ENCODE measurements at places on chromosomes 2 and 18.

DNA sequence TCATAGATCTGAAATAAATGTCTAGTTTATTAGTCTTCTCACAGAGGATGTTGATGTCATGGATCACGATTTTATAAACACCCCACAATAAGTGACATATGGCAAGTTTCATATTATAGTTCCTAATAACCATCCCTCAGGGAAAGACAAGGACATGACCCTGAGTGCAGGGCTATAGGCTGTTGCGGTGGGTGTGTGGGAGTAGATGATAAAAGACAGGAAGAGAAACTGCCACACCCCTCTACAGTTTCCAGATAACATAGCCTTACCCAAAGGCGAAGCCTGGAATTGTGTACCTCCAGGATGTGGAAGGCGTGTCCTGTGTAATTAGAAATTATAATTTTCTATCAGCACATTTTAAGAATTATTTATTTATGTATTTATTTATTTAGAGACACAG, 2.4 kb upstream of the NEDD4L start:
- no peak for DNase-seq

GRCh38 chr18:45686891-45687611, 36.9 kb upstream of the SLC14A1 start:
- peak; percentile 19 for DNase-seq

DNA sequence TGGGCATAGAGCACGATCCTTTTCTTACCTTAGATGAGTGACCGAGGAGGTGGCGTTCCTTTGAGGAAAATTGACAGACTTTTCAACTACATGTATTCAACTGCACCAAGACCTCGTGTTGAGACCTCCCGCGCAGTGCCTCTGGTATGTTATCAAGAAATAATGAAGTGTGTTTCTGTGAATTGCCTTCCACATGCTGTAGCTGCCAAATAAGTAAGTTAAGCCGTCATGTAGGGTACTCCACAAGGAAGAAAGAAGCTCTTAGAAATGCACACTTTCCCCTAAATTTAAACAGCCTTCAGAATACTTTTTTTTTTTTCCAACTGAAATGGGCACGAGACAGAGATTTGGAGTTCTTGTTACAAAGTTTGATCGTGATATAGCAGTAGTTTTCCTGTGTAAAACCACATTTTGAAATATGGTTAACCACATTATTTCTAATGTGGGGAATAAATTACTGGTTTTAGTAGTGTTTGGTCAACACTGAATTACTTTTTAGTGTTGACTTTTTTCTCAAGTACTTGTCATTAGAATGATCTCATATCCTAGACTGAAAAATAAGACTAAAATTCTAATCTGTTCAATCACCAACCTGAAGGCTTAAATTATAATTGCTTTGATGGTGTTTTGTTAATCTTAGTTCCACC, 30.5 kb downstream of the PDK1 start:
- DNase-seq = no peak

DNA sequence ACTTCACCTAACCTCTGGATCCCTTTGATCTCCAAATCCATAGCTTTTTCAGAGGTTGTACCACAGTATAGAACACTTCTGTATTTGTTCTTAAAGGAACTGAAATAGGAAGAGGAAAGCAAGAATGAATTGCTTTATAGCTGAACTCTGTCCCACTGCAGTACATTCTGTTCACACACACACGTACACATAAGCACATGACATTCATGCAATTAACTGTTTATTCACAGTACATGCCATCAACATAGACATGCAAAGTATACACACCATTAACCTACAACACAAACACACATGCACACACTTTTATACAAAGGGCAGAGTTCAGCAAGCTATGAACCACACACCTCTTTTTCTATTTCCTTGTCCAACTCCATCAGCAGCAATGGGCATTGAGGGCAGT, 43.2 kb downstream of the MRPL33 start:
- DNase-seq = no peak

DNA sequence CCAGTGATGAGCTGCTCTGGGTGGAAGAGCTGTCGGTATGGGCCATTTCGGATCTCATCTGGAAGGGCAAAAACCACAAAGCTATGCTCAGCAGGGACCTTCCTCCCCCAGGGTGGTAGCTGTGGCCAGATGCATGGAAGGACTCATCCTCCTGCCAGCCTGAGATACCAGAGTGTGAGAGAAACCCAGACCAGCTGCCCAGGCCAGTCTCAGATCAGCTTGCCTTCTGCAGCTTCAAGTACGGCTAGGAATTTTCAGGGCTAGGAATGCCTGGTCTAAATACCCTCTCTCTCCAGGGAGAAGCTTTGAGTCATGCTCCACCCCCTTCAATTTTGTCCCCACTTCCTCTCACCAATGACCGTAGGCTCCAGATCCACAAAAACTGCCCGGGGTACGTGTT, 1.4 kb upstream of the TUBA4B start:
- DNase-seq = no peak

GRCh38 chr18:79851950-79852349, 54.2 kb downstream of the KCNG2 start:
- DNase-seq = no peak

DNA sequence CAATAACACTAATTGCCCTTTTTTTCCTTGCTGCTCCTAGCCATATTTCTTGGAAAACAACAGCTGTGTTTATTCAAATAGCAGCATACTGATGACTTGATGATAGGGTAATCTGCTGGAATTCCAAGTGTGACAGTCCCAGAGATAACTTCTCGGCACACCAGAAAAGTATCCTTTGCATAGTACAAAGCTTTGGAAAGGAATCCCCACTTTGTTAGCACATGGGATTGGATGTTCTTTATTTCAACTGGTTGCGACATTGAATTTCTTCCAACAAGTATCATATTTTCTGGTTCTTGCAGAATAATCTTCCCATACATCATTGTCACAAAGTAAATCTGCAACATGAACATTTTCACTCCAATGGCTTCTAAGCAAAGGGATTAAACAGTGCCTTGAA, 445.8 kb upstream of the ACVR2A start:
- DNase-seq = no peak

DNA sequence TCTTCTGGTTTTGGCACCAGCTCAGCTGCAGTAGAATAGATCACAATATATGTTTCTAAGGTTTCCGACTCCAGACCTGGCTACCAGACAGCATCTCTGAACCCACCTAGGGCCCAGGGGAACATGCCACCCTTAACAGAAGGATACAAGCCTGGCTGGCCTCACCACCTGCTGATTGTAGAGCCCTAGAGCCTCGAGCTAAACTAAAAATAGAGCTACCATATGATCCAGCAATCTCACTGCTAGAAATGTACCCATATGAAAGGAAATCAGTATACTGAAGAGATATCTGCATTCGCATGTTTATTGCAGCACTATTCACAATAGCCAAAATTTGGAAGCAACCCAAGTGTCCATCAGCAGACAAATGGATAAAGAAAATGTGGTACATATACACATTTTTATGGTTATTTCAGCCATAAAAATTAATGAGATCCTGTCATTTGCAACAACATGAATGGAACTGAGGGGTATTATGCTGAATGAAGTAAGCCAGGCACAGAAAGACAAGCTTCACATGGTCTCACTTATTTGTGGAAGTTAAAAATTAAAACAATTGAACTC, 242.4 kb upstream of the SLC39A10 start:
- DNase-seq = no peak

- DNase-seq = no peak
These were observed 148.1 kb downstream of the MBP start for GRCh38 chr18:76984193-76985155.

DNA sequence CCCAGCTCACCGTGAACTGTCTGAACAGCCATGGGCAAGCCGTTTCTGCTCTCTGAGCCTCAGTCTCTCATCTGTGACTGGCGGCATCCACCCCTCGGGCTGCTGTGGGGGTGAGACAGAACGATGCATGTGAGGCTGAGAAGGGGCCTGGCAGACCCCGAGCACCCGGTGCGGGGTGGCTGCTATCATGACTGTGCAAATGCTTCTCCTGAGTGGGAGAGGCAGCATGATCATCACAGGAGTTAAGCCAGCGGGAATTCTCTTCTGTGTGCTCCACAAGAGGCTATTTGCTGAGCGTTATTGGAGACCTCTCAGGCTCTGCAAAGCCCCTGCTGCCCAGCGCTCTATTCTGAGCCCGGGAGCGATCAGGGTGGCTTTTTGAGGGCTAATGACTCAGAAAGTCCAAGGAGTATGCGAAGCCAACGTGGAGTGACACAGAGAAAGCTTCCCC, 45.8 kb upstream of the ID2 start:
- no peak for DNase-seq

DNA sequence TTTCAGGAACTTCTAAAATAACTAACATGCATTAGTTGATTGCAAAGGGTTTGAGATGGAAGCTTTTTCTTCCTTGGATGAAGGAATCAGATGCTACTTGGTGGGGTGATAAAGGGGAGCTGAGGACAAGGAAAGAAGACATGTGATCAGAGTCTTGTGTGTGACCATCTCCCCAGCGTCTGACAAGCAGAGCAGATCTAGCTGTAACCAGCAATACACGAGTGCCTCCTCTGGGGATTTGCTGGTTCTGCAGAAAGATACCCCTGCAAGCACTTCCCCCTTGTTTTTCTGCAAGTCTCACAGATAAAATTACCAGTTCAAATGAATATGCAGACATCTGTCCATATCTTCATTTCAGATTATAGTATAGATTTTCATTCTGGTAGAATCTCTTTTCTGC, 2.7 kb downstream of the CDH7 start:
- no peak for DNase-seq

DNA sequence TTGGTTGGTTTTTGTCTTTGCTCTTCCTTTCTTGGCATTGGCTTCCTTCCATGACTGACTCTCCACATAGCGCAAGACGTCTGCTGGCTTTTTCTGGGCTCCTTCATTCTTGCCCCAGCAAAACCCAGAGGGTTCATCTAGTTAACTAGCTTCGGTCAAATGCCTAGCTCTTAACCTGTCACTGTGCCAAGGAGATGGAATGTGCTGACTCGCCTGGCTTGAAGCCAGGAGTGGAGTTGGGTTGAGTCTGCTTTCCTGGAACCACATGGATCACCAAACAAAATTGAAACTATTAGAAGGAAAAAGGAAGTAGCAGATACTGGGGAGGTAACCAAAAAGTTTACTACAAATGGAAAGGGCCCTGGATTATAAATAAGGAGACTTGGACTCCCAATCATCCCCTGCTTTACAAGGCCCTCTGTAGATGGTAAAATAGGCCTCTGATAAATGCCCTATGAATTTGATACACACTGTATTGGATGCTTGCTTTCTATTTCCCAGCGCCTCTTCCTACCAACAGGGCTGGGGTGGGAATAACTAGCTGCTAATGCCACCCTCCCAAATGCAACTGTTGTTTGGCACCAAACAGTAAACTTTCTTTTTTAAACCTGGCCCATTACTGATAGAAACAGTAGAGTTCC, 11.3 kb downstream of the MALT1 start:
- no peak for DNase-seq

- DNase-seq = no peak
These were observed 53.3 kb upstream of the UPP2 start for GRCh38 chr2:158048327-158048726.

DNA sequence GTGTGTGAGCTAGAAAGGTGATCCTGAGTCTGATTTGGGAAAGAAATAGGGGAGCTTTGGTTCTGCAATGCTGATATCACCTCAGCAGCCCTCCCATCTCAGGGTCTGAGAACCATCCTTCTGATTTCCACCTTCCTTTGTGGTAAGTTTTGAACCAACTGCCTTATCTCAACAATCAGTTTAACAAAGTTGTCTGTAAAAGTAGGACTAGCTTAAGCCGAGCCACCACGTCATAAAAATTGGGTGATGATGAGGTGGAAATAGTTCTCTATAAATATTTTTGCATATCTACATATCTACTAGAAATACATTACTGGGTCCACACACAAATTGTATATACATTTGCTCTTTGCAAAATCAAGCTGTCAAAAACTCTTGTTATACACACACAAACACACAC, 1.1 kb downstream of the SULT1C4 start:
- no peak for DNase-seq

DNA sequence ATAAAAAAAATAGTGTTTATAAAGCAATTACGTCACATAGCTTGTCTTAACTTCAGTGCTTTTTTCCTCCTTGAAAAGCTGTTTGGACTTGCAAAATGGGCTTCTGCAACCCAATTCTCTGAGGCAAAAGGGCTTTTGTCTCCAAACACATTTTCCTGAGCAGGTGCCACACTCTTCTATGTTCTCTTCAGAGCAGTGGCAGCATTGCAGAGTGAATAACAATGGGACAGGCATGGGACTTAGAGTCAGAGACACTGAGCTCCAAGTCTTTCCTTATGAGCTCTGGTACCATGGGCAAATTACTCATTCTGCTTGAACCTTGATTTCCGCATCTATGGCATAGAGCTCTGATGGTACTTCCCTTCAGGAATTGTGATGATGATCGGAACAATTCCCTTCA, 149.0 kb downstream of the ARL6IP6 start:
- DNase-seq = no peak

GRCh38 chr2:226581661-226582060, 218.0 kb downstream of the IRS1 start:
- no peak for DNase-seq

DNA sequence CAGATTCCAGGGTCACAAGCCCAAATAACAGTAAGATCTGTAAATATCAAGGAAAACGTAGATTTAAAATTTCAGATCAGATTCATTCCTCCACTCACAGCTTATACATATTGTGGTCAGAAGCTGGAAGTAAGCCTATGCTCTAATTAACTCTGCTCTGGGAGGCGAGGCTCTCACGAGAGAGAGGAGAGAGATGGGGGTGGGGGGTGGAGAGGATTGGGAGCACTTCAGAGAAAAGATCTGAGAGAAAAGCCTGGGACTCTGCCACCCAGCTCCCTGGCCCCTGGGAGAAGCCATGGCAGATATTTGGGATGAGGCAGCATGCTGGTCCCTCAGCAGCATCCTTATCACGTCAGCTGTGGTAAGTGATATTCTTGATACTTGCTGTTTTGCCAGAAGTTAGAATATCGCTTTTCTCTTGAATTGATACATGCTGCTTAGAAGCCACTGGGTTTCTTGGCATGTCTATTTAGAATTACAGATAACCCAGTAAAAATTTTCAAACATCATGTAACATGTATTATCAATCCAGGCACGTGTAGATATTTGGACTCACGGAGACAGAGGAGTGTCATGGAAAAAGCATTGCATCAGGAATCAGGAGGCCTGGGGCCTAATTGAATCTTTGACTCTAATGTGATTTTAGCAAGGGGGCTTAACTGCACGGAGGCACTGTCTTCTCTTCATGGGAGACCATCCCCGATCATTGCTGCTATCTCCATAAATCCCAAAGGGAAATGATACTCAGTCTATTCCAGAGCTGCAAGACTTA, 265.4 kb downstream of the HRH4 start:
- no peak for DNase-seq

Data from activated T-cell treated with anti-CD3 and anti-CD28 coated beads for 4 hours (primary cell).